ENCODE measurements at places on chromosomes 4 and X.

DNA sequence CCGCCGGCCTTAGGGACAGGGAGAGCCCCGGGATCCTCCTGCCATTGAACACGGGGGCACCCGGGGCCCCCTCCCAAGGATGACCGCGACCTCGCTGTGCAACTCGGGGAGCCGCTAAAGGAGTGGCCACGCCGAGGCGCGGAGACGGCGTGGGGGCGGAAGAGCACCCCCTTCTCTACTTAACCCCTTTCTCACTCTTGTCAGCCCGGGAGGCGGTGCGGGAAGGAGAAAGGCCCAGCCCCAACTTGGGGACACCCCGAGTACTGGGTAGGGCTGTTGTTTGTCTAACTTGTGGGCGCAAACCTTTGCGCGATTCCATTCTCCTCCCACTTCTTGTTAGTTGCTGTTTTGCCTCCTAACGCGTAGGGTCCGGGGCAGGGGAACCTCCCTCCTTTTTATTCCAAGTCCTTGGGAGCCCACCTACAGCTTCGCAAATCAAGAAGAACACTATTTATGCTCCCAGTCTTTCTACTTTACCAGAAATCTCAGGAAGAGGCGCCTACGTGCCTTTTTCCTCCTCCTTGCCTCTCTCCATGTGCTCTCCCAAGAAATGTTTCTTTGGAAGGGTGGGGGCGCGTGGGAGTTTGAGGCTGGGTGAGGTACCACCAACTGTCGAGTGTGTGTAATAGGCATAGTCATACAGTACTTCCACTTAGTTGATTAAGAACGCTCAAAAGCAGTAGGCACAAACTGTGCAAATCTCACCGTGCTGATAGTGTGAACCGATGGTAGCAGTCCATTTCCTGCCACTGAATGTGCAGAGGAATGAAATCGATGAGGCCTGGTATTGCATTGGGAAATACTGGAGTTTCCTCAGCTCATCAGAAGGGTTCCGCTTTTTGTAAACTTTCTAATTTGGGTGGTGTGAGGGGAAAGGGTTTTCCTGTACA is 813 bp downstream of the DIAPH2 start:
- peak overlapping the region; percentile 94 for H3K27ac ChIP-seq
- H3K4me1 ChIP-seq, result peaks cover 30% of the 10 kb centered on the region
- H3K27me3 ChIP-seq, result no peaks in the 10 kb centered on the region

DNA sequence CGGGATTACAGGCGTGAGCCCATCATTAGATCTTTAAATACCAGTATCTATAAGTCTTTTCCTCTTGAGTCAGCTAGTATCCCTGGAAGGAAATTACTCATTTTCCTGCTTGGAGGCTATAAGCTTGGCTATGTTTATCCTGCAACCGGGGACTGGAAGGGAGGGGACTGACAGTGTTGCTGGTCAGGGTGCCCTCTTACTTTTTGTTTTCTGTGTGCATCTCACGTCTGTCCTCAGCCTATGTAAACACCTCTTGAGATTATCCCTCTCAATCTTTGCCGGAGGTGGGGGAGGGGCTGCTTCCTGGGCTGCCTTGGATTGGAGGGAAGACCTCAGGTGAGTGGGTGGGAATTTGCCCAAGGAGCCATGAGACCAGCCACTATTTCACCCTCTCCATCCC is 37.0 kb downstream of the HTT start:
- no peak overlapping the region for H3K4me3 ChIP-seq
- peaks cover 15% of the 10 kb centered on the region for H3K4me1 ChIP-seq
- no peak for DNase-seq
- peaks cover 46% of the 10 kb centered on the region for H3K36me3 ChIP-seq

- no peaks in the 10 kb centered on the region for H3K27me3 ChIP-seq
- peak within 1 kb of the TSS; percentile 87 for H3K4me3 ChIP-seq
- no peaks in the 10 kb centered on the region for H3K36me3 ChIP-seq
Measured at GRCh38 chrX:21374163-21374993, at the start of gene CNKSR2. Gene CNKSR2, plus strand, starts transcription at chrX:21374418. Its CDS starts 480 bp downstream, at chrX:21374898.

GRCh38 chr4:115973768-115974167 is 860.3 kb upstream of the NDST4 start:
- no peak overlapping the region for H3K4me3 ChIP-seq
- no peak for DNase-seq
- H3K27ac ChIP-seq, result no peak overlapping the region
- no peaks in the 10 kb centered on the region for H3K4me1 ChIP-seq
- no peaks in the 10 kb centered on the region for H3K27me3 ChIP-seq

DNA sequence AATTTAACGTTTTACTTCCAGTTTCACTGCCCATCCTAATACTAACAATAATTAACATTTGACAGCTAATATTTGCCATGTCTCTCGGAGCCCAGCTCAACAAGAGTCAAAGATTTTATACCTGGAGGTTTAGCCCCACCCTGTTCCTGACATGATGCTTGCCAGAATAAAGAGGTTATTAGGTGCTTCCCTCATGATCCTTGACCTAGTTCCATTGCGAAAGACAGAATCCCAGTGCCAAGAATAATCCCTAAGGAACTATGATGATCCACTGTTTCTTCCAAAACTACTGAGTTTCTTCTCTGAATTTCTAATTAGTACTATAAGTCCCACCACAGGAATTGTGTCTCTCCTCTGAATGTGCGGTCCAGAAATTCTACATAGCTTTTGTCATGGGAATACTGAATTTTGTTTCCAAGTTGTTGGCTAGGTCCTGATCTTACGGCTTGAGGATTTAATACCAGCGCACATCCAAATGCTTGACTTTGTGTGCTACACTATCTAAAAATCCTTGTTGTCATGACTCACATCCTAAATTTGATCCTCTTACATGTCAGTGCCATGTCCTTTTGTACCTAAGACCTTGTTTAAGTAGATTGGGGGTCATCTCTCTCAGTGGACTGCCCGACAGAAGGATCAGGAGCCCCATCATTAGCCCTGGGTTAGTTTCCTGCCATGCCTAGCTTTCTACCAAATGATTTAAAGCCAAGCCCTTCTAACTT is 23.1 kb downstream of the ANTXR2 start:
- peaks cover 11% of the 10 kb centered on the region for H3K4me1 ChIP-seq
- no peak for DNase-seq
- H3K36me3 ChIP-seq, result peaks cover 31% of the 10 kb centered on the region
- no peak overlapping the region for H3K27ac ChIP-seq

DNA sequence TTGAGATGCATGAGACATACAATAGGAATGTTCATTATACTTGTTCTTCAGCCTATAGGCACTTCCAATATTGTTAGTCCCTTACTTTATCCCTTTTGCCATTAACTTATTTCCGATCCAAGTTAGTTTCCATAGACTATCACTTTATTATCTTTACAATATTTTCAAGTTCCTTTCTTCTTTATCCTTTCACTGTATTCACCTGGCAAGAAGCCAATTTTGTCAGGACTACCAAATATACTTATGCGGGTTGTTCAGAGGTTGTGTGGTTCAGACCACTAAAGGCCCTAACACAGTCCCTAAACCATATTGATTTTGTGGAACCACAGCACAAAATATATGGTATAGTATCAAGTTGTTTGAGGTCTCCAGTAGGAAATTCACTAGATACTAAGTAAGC is 245.0 kb upstream of the HTR2C start:
- H3K27ac ChIP-seq, result no peak overlapping the region
- no peaks in the 10 kb centered on the region for H3K36me3 ChIP-seq
- no peaks in the 10 kb centered on the region for H3K27me3 ChIP-seq
- no peak for DNase-seq

DNA sequence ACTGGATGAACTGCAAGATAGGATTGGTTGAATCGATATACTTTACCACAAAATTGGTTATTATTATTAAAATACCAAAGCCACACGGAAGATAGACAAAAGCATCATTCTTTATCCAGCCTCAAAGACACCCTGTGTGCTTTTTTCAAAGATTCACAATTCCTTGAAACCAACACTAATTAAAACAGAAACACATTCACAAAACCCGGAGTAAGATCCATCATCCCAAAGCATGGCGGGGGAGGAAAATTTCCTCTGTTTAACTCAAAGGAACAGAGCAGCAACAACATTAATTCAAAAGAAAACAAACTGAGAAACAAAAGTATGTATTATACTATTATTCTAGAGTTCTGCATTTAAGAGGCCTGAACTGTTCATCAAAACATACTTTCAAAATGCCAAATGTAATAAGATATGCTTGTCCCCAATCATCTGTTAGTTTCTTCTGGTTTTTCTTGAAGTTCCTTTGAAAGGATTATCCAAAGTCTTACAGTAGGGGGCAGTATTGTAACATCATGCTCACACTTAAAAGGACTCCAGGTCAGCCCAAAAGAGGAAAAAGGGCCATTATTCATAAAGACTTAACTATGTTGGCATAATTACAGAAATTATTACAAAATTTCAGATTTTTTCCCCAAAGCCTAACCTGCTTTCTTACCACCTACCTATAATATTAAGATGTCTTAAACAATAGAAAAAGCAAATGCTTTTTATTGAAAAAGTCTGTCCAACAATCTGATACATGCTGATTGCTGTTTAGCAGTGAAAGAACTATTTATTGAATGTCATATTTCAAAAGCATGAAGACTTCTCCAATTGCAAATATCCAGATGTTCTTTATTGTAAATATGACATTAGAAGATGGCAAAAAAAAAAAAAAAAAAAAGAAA is 168.7 kb downstream of the SCFD2 start:
- H3K36me3 ChIP-seq, result no peaks in the 10 kb centered on the region
- H3K27me3 ChIP-seq, result no peaks in the 10 kb centered on the region
- DNase-seq, result no peak
- H3K4me3 ChIP-seq, result no peak overlapping the region
- H3K4me1 ChIP-seq, result no peaks in the 10 kb centered on the region
- H3K27ac ChIP-seq, result no peak overlapping the region

GRCh38 chr4:38314663-38315062 is 349.3 kb upstream of the KLF3 start:
- peaks cover 48% of the 10 kb centered on the region for H3K4me1 ChIP-seq
- no peak overlapping the region for H3K27ac ChIP-seq
- peaks cover 17% of the 10 kb centered on the region for H3K27me3 ChIP-seq
- no peak for DNase-seq
- no peak overlapping the region for H3K4me3 ChIP-seq

DNA sequence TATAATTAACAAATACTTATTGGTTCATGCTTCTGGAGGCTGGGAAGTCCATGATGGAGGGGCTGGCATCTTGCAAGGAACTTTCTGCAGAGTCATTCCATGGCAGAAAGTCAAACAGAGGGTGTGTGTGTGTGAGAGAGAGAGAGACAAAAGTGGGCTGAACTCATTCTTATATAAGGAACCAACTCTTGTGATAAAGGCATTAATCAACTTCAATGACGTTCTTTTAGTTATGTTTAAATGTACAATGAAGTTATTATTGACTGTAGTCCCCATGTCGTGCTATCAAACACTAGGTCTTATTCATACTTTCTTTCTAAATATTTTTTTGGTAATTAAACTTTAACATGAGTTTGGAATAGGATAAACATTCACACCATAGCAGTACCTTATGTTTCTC is 1408.8 kb downstream of the STIM2 start:
- no peak for DNase-seq
- no peak overlapping the region for H3K27ac ChIP-seq
- no peak overlapping the region for H3K4me3 ChIP-seq
- no peaks in the 10 kb centered on the region for H3K27me3 ChIP-seq
- no peaks in the 10 kb centered on the region for H3K4me1 ChIP-seq

Measured in activated CD4-positive, alpha-beta T cell treated with anti-CD3 and anti-CD28 coated beads for 36 hours (primary cell).